Spinal cord (tissue), 10 donors: ENCODE measurements at places on chromosomes 6 and 20.

- peak; percentile 91 for DNase-seq
Measured at GRCh38 chr6:44257025-44257752, at the start of gene SLC35B2. TSS of gene SLC35B2 (minus strand) at chr6:44257528. CDS start at chr6:44257410, 118 bp downstream.

DNA sequence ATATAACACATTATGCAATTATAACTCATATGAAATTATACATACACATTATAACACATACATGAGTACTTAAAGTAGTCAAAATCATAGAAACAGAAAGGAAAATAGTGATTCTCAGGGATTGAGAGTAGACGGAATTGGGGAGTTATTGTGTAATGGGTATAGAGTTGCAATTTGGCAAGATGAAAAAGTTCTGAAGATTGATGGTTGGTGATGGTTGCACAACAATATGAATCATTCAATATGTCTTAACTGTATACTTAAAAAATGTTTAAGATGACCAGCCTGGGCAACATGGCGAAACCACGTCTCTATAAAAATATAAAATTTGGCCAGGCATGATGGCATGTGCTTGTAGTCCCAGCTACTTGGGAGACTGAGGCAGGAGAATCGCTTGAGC, 372.7 kb downstream of the CDKAL1 start:
- no peak for DNase-seq

GRCh38 chr6:53979468-53980067, 131.7 kb upstream of the MLIP start:
- peak; percentile 52 for DNase-seq

GRCh38 chr20:13054011-13054410, 45.2 kb downstream of the SPTLC3 start:
- no peak for DNase-seq

- DNase-seq, result no peak
Measured at GRCh38 chr6:8075704-8076103, 11.5 kb upstream of the BLOC1S5 start.

DNA sequence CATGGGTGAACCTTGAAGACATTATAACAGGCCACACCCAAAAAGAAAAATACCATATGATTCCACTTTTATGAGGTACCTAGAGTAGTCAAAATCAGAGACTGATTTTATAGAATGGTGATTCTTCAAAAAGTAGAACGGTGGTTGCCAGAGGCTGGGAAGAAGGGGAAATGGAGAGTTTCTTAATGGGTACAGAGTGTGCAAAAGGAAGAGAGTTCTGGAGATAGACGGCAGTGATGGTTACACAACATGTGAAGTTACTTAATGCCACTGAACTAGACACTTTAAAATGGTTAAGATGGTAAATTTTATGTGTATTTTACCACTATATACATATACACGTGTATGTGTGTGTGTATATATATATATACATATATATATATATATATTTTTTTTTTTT, 80.8 kb downstream of the PRND start:
- DNase-seq, result no peak

DNA sequence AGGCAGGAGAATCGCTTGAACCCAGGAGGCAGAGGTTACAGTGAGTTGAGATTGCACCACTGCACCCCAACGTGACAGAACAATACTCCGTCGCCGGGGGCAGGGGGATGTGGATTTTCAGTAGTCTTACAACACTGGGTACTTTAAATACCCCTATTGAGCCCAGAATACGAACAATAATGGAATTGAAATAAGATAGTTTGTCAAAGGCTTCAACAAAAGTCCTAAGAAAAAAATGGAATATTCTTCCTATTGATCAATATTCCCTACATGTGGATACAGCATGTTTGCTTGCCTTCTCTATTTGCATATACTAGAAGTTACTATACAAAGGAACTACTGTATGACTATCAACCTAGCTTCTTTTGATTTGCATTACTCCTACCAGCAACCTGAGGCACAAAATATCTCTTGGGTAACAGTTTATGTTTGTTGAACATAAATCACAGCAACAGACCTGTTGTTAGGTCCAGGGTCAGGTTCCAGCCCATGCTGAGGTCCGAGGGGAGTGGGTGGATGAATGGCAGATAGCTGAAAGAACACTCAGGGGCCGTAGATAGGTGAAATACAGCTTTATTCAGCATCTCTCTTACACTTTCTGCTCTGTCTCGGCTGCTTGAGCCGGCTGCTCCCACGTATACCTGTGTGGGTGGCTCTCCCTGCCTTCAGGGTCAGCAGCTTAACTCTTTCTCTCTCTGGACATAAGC, 23.8 kb downstream of the MAN1A1 start:
- DNase-seq, result no peak

DNA sequence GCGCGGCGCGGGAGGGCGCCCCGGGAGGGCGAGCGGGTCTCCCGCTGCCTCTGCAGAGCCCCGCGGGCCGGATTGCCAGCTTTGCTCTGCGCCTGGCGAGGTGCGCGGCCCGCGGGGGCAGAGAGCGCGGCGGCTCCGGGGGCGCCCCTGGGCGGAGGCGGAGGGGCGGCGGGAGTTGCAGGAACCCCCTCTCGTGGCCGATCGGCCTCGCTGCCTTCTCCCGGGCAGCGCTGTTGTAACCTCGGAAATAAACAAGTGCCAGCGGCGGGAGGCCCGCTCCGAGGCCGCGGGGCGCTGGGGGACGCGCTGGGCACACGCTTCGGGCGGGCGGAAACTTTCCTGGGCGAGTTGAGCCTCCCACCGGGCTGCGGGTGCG, 1.2 kb downstream of the CDH4 start:
- DNase-seq, result no peak

DNA sequence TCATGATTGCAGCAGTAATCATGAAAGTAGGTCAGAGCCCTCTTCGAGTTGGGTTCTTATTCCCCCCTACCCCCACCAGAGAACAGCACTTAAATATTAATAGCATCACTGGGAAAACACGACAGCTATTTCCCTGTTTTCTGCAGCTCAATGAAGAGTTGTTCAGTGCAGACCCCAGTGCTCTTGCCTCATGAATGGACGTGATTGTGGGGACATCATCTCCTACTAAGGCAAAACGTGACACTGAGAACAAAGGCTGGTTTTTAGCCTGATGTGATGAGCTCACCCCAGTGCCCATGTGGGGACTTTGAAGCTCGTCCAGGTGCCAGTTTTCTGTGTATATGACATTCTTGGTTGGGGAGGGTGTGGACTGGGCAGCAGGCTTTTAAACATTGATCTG, 105.9 kb downstream of the SLC35F1 start:
- peak; percentile 86 for DNase-seq

- DNase-seq, result no peak
Measured at GRCh38 chr20:35866418-35867202, 87.7 kb downstream of the SCAND1 start.

- DNase-seq, result no peak
Measured at GRCh38 chr6:140225701-140226436, 851.4 kb upstream of the CITED2 start.

GRCh38 chr6:66731310-66731709, 1024.3 kb upstream of the EYS start:
- no peak for DNase-seq

GRCh38 chr20:35303735-35304491, 11.7 kb upstream of the FAM83C start:
- peak; percentile 64 for DNase-seq

- DNase-seq, result no peak
Measured at GRCh38 chr6:107625264-107625663, 135.3 kb downstream of the SOBP start.

- DNase-seq, result no peak
Measured at GRCh38 chr6:88704980-88705379, 258.4 kb downstream of the RNGTT start.

GRCh38 chr6:6277413-6277812, 43.0 kb downstream of the F13A1 start:
- DNase-seq, result no peak

GRCh38 chr6:30664994-30665767, 7.6 kb downstream of the DHX16 start:
- DNase-seq, result no peak

- DNase-seq, result no peak
Measured at GRCh38 chr6:44618371-44618770, 230.9 kb downstream of the CDC5L start.

- no peak for DNase-seq
Measured at GRCh38 chr6:90350689-90351554, 54.3 kb upstream of the BACH2 start.

GRCh38 chr6:92507552-92507951, 911.8 kb downstream of the EPHA7 start:
- no peak for DNase-seq

GRCh38 chr6:55875400-55875799, at the start of gene BMP5:
TSS of gene BMP5 (minus strand) at chr6:55875590. CDS start at chr6:55874865, 725 bp downstream.
- no peak for DNase-seq

DNA sequence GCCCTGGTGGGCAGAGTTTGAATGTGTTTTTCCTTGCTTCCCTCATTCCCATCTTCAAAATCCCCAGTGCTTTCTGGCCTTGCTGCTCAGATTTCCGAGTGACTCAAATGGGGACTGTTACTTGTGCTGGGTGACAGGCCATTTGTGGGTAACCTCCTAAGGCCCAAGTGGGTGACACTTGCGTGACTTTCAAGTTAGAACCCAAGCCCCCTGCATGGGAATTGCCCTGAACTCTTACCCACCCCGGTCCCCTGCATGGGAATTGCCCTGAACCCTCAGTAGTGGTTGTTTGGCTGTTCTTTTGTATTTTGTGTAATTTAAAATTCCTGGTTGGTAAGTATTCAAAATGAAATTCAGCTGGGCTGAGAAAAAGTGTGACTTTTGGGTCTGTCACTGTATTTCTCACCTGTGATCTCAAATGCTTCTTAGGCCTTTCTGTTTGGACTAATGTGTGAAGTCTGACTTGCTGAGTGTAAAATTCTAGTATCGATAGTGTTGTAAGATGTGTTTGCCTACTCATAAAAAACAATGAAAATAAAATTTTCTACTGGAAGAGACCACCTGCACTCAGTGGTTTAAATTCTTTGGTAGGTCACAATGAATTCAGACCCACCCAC, 12.4 kb upstream of the RBM38 start:
- no peak for DNase-seq

DNA sequence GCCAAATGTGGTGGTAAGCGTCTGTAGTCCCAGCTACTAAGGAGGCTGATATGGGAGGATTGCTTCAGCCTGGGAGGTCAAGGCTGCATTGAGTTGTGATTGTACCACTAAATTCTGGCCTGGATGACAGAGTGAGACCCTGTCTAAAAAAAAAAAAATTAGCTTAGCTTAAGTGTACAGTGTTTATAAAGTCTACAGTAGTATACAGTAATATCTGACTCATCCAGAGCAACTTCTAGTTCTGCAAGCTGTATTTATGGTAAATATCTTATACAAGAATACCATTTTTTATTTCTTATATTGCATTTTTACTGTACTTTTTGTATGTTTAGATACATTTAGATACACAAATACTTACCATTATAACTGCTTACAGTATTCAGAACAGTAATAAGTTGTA, 58.1 kb downstream of the UQCC1 start:
- no peak for DNase-seq

GRCh38 chr20:61801428-61801827, 264.3 kb downstream of the TAF4 start:
- DNase-seq, result no peak

DNA sequence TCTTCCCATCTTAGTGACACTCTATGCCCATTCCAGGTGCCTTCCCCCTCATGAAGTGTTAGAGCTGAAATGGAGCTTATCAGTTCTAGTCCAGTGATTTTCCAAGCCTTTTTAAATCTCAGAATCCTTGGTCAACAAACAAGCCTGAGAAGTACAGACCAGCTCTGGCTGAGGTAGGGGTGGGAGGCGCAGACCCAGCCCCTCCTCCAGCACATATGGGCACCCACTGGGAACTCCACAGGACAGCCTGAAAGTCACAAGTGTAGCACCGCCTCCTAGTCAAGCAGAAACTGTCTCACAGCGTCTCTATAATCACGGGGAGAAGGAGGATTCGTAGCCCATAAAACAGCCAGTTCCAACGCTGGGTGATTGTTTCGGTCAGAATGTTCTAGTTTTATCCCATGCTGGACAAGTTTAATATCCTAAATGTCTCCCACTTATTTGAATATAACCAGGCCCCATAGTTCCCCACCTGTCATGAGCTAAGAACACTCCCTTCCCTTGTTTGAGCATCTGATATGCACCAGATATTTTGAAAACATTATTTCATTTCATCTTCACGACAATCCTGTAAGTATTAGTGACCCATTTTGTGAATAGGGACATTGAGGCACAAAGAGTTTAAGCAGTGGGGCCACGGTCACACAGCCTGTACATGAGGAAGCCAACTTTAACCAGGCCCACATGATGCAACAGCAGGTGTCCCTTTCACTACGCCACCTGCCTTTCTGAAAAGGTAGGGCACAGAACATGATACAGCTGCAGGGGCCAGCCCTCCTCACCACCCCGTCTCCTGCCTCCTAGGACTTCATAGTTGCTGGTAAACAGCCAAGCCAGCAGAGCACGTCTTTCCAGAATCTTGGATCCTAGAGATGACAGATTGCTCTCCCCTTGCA, 40.1 kb downstream of the TRAF3IP2 start:
- DNase-seq, result no peak

- DNase-seq, result no peak
Measured at GRCh38 chr6:53793318-53794136, 1.3 kb upstream of the LRRC1 start.

GRCh38 chr20:677957-678356, 2.4 kb upstream of the SCRT2 start:
- no peak for DNase-seq

GRCh38 chr6:133099573-133099972, 141.6 kb upstream of the EYA4 start:
- DNase-seq, result no peak

DNA sequence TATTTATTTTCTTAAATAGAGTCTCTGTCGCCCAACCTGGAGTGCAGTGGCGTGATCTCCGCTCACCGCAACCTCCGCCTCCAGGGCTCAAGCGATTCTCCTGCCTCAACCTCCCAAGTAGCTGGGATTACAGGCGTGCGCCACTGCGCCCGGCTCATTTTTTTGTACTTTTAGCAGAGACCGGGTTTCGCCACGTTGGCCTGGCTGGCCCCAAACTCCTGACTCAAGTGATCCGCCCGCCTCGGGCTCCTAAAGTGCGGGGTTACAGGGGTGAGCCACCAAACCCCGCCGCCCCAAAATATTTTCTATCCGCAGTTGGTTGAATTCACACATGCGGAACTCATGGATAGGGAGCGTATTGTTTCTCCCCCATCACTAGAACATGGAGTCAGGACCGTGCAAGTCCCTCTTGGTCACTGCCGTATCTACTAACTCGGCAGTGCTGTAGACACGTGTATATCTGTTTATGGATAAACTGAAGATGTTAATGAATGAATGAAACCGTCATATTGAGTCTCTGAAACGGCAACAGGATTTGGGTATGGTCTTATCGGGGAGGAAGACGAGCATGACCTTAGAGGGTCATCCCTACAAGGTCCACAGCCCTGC, 904 bp downstream of the MKKS start:
- DNase-seq, result no peak
